ENCODE measurements at places on chromosomes 2 and 18.

GRCh38 chr18:68219872-68220271 lies 495.0 kb downstream of the TMX3 start:
- DNase-seq: no peak

DNA sequence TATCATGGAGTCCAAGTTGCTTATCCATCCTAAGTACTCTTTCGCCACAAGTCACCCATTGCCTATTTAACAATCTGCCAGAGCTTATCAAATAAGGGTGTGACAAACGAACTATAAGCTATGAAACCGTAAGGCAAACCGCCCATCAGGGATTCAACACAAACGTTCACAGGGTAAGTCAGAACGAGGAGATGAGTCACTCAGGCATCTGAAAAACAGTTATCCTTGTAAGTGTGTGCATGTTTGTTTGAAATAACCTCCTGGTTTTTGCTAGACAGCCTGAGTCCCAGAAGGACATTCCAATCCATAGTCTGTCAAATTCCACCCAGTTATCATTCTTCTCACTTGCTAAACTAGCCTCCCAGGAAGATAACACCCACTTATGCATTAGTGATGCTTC lies 299.1 kb downstream of the PAX3 start:
- DNase-seq: no peak

GRCh38 chr2:68604077-68604476 lies 39.3 kb upstream of the PROKR1 start:
- DNase-seq: no peak

DNA sequence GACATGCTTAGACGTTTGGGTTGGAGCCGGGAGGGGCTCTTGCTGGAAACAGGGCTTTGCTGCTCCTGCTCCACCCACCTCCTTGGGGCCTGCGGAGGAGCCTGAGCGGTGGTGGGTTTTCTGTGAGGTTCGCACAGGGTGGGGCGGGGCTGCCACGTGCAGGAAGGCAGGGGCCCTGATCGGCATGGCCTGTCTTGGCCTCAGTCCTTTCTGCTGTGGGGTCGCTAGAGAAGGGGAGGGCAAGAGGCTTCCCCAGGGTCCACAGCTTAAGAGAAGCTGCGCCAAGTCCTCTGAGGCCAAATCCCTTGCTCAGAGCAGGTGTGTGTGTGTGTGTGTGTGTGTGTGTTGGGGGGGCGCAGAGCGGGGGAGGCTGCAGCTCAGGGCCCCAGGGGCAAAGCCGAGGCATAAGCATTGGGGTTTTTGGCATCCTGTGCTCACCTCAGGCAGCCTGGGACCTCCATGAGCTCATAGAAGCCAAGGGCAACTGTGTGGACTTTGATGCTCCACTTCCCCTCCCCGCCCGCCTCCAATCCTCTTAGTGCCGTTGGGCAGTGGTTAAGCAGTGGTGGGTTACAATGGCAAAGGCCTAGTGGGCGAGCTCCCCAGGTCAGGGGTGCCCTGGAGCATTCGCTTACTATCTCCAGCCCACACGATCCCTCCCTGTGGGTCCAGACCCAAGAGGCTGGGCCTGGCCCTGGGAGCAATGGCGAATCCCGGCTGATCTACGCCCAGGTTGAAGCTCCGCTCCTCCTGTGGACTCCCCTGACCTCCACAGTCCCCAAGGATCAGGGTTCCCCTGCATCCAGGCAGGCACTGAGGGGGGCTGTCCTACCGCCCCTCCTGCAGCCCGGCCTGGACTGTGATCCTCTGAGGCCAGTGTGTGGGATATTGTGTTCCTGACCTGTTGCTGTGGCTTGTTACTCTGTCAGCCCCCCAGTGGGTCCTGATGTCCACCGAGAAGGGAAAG lies 28.9 kb downstream of the TOGARAM2 start:
- no peak for DNase-seq

DNA sequence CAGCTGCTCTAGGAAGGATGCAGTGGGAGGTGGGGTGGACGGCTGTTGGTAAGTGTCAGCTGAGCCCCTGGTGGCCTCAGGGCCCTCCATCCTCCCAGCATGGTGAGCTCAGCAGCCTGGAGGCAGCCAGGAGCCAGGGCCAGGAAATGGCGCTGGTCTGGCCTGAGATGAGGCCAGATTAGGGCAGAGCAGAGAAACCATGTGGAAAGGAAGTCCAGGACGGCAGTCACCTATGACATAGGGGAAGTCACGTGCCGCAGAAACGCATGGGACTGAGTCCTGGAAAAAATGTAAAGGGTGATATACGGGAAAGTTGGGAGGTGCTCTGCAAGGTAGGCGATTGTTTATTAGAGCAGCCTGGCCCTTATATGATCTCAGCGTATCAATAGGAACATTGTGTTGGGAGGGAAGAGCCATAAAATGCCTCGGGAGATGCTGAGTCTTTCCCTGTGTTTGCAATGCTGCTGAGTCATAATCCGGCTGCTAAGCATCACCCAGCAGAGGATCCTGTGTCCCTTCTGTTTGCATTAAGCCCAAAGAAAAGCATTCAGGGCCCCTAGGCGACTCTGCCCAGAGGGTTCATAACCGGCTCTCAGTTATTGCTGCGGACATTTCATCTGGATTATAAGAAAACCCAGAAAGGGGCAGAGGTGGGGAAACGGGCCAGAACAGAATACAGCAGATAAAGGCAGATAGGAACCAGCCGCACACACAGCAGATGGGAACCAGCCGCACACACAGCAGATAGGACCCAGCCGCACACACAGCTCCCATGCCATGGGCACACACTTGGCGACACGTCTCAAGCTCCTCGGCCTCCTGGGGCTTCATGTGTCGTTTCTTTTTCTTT lies 30.3 kb upstream of the B3GNT7 start:
- DNase-seq: no peak

Measured in activated naive CD4-positive, alpha-beta T cell treated with anti-CD3 and anti-CD28 coated beads for 36 hours (primary cell).